Activated T-helper 2 cell treated with anti-CD3 and anti-CD28 coated beads, Interferon-gamma antibody, Interleukin-2, Interleukin-4, amounts not matched to agents 10 μg/mL and 5 μg/mL and 100 μg/mL, durations not matched to agents 14 hours and 24 hours and 36 hours (primary cell): ENCODE measurements at places on chromosomes 3 and 15. TPM values are rescaled to one million over a fixed set of nuclear protein-coding genes. Genes with fewer than 3 reads are reported as not detected.

Gene NOX5
- total RNA-seq = 0.21 TPM in 1 of 2 replicates, not detected in the other

DNA sequence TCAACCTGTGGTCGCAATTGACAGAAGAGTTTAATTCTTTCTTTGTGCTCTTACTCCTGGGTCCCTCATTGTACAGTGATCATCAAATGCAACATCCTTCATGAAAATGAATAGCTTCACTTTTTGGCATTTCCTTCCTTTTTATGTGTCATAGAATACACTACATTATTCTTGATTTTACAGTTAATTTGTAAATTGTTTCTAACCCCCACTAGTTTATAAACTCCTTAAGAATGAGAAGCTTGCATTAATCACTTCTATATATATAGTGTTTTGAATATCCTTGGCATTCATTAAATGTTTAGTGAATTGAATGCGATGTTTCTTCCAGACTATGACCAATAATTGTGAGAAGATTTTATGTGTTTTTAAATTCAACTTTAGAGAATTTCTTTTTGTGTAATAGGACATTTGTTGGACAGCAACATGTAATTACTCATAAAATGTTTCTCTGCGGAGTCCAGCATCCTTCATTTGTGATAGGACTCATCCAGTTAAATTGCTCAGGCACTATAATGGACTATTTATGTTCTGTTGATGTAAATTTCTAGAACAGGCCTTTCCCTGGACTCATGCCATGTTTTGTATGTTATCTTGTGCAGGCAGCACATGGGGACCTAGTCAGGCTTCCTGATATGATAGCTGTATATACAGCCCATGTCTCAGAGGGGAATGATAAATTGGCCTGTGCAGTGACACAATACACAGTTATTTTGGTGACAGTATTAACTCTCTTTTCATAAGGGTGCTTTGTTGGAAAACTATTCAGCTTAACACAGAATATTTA is 51.3 kb downstream of the MBNL1 start:
- H3K4me3 ChIP-seq = no peak overlapping the region
- H3K36me3 ChIP-seq = peaks cover 34% of the 10 kb centered on the region
- H3K4me1 ChIP-seq = peaks cover 68% of the 10 kb centered on the region
- no peak overlapping the region for H3K27ac ChIP-seq
- H3K27me3 ChIP-seq = no peaks in the 10 kb centered on the region

GRCh38 chr3:192161661-192162060 is 565.7 kb downstream of the FGF12 start:
- H3K4me1 ChIP-seq = no peaks in the 10 kb centered on the region
- no peak overlapping the region for H3K27ac ChIP-seq
- no peaks in the 10 kb centered on the region for H3K27me3 ChIP-seq
- H3K36me3 ChIP-seq = no peaks in the 10 kb centered on the region

DNA sequence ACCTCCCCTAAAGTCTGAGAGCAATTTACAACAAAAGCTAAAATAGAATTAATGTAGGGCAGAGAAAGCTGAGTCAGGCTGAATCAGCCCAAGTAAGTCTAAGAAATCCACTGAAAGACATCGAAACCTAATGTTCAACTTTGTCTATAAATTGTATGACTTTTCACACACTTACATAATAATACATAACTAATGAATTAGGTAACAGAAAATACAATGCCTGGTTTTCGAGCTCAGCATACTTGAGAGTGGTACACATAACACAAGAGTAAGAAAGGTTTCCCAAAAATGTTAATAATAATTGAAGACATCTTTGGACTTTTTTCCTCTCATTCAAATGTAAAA is 55.3 kb upstream of the VGLL4 start:
- no peaks in the 10 kb centered on the region for H3K27me3 ChIP-seq
- no peak for DNase-seq

DNA sequence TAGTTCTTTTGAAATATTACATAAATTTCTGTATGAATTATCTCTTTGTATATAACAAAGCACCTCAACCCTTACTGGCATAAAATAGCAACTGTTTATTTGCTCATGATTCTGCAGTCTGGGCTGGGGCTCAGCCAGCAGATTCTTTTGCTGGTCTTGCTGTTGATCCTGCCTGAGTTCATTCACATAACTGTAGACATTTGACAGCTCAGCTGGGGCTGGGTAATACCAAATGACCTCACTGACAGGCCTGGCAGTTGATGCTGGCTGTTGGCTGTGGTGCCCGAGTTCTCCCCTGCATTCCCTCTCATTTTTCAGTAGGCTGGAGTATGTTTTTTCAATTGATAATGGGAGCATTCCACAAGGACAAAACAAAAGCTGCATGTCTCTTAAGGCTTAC is 449.9 kb upstream of the GOLIM4 start:
- no peaks in the 10 kb centered on the region for H3K36me3 ChIP-seq
- H3K27ac ChIP-seq = no peak overlapping the region
- DNase-seq = no peak
- no peak overlapping the region for H3K4me3 ChIP-seq

GRCh38 chr3:66439666-66440344 is 61.0 kb downstream of the LRIG1 start:
- no peak for DNase-seq
- peaks cover 29% of the 10 kb centered on the region for H3K4me1 ChIP-seq
- no peak overlapping the region for H3K4me3 ChIP-seq
- no peaks in the 10 kb centered on the region for H3K27me3 ChIP-seq
- H3K27ac ChIP-seq = no peak overlapping the region
